ENCODE measurements at places on chromosomes 16 and 17. TPM values are rescaled to one million over a fixed set of nuclear protein-coding genes. Genes with fewer than 3 reads are reported as not detected.

DNA sequence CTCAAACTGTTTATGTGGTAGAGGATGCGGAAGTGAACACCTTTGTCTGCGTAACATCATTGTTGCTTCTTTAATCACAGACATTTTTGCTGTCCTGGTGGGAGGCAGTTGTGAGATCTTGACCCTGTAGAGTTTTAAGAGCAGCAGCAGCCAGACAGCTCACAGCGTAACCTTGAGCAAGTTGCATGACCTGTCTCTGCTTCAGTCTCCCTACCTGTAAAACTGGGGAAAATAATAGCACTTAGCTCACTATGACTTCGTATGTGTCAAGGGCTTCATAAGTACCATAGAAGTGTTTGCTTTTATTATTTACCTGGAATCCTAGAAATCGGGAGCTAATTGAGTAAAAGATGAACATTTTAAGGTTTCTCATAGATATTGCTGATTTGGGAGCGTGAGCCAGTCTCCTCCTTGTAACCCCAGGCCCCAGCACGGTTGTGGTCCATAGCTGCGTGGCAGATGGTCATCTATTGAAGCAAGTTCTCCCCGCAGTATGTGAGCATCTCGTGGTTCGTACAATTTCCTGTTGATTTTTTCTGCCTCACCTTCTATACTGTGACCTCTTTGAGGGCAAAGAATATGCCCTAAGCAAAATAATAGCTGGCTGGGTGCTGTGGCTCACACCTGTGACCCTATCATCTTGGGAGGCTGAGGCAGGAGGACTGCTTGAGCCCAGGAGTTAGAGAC lies 34.4 kb downstream of the GPRC5B start:
- H3K36me3 ChIP-seq, result no peaks in the 10 kb centered on the region
- H3K27me3 ChIP-seq, result no peaks in the 10 kb centered on the region
- no peak for DNase-seq
- H3K27ac ChIP-seq, result no peak overlapping the region

DNA sequence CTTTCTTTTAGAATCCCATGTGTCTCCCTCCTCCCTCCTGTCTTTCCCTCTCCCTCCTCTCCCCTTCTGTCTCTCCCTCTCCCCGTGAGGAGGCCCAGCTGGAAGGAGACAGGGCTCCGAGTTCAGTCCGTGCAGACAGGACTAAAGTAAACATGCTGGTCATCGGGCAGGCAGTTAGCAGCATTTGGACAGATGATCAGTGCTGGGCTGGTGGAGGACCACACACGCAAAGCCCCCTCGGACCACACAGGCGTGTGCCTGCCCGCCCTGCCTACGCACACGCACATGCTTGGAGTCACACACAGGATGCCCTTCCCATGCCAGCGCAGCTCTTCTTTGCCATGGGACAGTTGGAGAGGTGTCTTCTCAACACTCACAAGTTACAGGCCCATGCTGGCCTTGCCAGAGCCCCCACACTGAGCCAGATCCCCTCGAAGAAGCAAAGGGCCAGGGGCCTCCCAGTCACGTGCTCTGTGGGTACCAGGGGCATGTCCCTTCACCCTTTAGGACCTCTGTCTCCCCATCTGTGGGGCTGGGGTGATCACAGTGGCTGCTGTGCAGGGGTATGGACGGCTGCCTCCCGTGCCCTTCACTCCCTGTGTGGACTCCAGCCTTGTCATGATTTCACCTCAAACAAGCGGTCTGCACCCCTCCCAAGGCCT lies 215.7 kb upstream of the FOXF1 start:
- no peak overlapping the region for H3K4me3 ChIP-seq
- no peak overlapping the region for H3K27ac ChIP-seq
- no peaks in the 10 kb centered on the region for H3K27me3 ChIP-seq
- peak; percentile 97 for DNase-seq
- H3K4me1 ChIP-seq, result peaks cover 60% of the 10 kb centered on the region
- no peaks in the 10 kb centered on the region for H3K36me3 ChIP-seq

DNA sequence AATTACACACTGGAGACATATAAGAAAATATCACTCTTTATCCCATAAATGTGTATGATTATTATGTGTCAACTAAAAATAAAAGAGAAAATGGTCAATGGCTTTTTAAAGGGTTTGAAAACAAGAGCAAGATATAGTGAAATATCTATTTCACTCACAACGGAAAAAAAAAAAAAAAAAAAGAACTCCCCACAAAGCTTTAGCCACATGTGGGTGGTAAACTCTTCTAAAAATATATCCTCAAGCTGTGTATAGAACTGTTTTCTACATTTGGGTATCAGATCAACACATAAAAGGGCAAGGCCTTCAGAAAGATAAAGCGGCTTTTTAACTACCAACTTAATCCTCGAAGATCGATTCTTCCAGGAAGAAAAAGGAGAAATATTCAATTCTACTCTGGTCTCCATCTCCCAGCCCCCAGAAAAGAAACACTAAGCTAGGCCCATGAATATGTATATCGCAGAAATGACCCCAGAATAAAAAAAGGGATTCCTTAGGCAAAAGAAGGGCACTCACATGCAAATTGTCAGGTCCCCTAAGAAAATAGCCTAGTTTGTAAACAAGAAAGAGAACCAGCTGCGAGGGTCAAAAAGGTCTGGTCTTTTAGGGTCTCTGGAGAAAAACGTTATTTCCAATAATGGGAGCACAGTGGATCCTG lies 4.4 kb downstream of the LITAF start:
- H3K36me3 ChIP-seq, result no peaks in the 10 kb centered on the region
- H3K4me3 ChIP-seq, result no peak overlapping the region
- H3K4me1 ChIP-seq, result peaks cover 4% of the 10 kb centered on the region
- no peaks in the 10 kb centered on the region for H3K27me3 ChIP-seq

The ACE gene
- 87.3 TPM for total RNA-seq

The TOX3 gene
- 5.3 TPM for total RNA-seq

The ELOB gene
- 285 TPM for total RNA-seq

All from lung (tissue), 17 donors.